ENCODE measurements at places on chromosomes 5 and 9.

- no peak for DNase-seq
Measured at GRCh38 chr5:2739360-2740050, 12.0 kb downstream of the IRX2 start.

DNA sequence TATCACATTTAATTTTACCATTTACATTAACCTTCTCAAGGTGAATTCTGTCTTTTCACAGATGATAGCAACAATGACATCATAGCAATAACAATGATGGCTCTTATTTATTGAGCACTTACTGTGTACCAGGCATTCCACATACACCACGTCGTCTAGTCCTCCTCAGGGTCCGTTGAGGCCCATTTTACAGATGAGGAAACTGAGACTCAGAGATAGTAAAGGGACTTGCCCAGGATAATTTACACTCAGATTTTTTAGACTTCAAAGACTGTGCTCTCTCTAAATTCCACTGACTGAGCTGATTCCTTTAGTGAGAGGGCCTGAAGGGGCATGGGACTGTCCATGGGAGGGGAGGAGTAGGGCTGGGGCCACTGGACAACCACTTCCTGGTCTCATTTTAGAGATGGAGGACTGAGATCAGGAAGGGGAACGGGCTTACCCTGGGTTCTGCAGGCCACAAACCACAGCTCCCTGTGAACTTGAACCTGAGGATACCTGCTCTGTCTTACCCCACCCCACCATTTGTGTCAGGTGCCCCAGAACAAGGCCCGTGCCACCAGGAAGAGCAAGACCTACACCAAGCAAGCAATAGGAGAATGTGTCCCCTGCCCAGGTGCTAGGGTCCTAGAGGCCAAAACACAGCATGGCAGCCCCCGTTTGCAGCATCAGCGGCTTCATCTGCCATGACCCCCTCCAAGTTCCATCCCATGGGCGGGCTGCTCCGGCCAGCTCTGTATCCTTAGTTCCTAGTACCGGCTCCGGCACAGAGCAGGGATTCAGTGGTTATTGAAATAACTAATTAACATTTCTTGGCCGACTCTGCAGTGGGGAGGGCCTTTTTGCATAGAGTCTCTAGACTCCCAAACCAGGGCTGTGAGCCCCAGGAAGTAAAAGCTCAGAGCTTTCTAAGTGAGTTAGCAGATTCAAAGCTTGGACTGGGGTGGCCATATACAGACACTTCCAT, 96.6 kb downstream of the RGS3 start:
- no peak for DNase-seq

DNA sequence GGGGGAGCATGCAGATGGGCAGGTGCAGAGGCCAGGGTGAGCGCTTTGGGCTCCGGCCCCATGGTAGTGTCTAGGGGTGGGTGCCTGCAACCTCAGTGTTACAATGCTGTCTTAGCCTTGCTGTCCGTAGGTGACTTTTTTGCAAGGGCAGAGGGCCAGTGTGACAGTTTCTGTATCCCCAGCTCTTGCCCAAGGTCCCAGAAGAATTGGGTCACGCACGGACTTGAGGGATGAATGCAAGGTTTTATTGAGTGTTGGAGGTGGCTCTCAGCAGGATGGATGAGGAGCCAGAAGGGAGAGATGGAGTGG, 492.5 kb downstream of the AGTPBP1 start:
- no peak for DNase-seq

DNA sequence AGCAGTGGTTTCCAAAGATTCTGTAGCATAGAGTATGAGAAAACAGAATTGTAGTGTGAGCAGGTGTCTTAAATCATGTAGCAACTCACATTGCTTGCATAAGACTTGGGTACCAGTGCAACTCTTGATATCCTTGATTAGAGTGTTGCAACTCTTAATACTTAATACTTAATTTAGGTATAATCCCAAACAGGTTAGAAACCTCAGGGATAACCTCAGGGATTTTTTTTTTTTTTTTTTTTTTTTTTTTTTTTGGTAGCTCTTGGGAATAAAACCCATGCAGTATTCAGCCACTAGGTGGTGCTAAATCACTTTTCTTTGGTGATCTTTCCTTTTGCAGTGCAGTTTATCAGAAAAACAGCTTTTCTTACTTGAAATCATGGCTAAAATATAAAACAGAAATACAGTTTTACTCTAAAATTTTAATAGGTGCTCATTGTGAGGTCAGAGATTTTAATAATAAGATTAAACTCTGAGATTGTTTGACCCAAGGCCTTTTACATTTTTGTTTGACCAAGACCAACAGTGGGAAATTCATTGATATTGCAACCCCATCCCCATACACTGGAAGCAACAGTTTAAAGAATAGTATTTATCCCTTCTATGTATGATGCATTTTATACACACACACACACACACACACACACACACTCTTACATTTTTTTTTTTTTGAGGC, 55.3 kb downstream of the ERAP1 start:
- no peak for DNase-seq

- no peak for DNase-seq
Measured at GRCh38 chr5:151153766-151154272, 3.8 kb downstream of the ANXA6 start.
